ENCODE measurements at places on chromosomes 16 and 17.

GRCh38 chr16:84461413-84462295, 42.8 kb downstream of the MEAK7 start:
- no peak for DNase-seq

DNA sequence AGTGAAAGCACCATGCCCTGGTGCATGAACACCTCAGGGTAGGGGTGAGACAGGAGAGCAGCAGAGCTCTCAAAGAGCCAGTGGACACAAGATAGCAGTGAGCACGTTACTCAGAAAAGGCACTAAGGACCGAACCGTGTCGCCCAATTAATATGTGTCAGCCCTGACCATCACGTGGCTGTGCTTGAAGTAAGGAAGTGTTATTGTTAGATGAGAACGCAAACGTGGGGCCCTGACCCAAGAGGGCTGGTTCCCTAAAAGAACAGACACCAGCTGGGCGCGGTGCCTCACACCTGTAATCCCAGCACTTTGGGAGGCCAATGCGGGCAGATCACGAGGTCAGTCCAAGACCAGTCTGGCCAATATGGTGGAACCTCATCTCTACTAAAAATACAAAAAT, 16.3 kb downstream of the AXIN1 start:
- no peak for DNase-seq

DNA sequence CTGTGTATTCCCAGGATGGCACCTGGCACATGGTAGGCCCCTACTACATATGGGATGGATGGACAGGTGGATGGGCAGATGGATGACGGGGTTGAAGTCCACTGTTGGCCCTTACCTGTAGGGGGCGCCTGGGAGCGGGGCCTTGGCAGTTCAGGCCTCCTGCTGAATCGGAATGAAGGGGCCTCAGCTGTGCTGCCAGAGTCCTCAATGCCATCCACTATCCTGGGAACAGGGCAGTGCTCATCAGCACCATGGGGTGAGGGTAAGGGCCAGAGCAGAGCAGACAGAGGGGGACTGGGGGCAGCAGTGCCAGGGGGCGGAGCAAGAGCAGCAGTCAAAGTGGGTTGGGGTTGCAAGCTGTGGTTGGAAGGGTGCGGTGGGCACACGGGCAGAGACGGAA, 8.3 kb upstream of the RAB5C start:
- DNase-seq = peak; percentile 19

DNA sequence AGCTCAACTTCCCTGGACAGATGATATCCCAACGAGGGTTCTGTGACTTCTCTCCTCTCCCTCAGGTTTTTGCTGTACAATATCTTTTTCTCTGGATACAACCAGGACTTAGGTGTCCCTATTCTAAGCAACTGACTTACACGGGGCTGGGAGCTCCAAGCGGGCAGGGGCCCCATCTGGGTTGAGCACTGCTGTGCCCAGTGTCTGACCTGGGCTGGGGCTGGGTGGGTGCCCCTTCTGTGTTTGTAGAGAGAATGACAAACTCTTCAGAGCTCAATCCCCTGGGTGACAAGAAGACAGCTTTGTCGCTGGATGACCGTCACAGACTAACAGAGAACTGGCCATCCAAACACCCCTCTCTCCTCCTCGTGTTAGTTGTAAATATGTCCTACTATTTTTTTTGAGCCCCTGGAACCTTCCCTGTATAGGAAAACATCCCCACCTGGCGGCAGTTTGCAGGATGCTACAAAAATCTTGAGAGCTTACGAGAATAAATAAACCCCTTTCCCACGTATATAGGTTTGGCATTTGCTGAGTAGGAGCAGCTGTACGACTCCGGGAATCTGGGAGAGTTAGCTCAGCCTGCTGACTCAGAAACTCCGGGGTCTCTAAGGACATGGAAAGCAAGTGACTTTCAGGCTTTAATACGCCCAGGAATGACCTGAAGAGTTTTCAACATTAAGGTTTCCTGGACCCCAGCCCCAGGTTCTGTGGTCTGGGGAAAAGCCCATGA, 23.7 kb upstream of the RCVRN start:
- DNase-seq = no peak

DNA sequence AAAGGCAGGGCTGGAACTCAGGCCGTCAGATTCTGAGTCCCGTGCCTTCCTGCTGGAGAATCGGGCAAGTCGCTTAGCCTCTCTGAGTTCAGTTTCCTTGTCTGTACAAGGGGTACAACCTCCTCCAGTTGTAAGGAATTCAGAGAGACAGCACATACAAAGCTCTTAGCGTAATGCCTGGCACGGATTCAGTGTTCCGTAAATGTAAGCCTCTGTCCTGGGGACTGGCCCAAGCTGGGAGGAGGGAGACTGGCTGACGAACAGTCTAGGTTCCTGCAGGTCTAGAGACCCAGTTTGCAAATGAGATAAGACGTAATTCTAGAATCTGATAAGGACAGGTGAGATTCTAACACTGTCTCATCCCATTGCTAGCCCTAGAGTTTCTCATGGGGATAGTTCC, 9.9 kb downstream of the METTL22 start:
- no peak for DNase-seq

- DNase-seq = no peak
Measured at GRCh38 chr17:53630115-53630514, 192.6 kb upstream of the KIF2B start.

DNA sequence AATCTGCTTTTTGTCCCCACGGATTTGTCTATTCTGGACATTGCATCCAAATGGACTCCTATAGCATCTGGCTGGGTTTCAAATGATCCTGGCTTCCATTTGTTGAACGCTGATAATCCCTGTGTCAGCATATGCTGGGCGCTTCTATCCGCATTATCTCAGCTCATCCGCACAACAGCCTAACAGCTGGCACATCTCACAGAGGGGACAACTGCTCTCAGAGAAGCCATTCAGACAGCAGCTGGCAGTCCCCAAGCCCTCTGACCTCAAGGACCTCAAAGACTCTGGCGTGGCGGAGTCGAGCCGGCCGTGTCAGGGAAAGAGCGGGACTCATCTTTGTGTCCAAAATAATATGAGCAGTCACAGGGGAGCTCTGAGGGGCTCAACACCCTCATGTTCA, 82.3 kb downstream of the NT5M start:
- no peak for DNase-seq

GRCh38 chr17:50460831-50461526, 7.7 kb downstream of the CHAD start:
- DNase-seq = no peak

DNA sequence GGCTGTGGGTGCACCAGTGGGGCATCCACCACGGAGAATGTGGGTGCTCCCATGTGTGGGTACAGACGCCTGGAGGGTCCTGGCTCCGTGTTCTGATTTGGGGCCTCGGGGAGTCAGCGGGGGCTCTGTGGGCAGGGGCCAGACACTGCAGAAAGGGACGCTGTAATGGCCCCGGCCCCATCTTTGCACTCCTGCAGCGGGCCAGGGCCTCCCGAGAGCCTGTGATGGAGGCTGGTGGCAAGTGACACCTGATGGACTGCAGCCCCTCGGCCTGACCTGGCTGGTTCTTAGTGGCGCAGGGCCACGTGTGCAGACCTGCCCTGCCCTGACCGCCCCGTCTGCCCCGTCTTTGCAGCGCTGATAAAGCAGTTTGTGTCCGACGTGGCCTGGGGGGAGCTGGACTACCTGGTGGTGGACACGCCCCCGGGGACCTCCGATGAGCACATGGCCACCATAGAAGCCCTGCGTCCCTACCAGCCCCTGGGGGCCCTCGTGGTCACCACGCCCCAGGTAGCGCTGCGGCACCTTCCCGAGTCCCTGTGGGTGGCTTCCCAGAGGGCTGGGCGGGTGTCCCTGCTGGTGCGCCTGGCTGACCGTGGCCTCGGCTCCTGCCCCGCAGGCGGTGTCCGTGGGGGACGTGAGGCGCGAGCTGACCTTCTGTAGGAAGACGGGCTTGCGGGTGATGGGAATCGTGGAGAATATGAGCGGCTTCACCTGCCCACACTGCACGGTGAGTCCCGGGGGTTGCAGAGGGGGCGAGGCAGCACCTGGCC, 4.7 kb downstream of the NUBP2 start:
- no peak for DNase-seq

Measured in CD4-positive, alpha-beta T cell treated with Interleukin-6 at 100 ng/mL for 8 hours (primary cell).